NCI-H2029 treated with DMSO at 0.1 percent for 48 hours (cell line): ENCODE measurements at places on chromosomes 2 and 18.

- DNase-seq = peak; percentile 9
These were observed 13.6 kb upstream of the THADA start for GRCh38 chr2:43609290-43609918.

DNA sequence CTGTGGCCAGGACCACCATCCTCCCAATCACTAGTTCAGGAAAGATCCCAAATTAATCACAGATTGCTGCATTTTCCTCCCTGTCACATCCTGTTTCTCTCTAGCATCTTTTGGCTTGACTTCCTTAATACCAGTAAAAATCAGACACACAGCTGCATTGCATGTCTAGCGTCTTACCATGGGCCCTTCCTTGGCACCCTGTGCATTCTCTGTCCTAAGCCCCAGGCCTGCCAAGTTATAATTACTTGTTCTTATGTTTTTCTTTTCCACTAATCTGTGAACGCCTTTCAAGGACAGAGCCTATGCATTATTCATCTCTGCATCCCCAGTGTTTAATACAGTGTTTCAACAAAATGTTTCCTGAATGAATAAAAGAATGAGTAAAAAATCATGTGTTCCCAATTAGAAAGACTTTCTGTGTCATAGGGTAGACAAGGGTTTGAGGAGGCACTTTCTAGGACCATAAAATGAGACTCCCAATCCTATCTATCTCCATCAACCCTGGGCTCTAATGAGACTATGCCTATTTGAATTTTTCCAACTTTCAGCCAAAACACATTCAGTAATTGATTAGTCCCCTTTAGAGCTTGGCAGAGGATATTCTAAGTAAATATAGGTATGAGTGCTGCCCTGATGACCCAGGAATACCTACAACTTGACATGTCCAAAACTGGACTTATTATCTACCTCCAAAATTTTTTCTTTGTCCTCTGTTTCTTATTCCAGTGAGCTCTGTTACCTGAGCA, 10.3 kb upstream of the NT5C1B start:
- DNase-seq = no peak

DNA sequence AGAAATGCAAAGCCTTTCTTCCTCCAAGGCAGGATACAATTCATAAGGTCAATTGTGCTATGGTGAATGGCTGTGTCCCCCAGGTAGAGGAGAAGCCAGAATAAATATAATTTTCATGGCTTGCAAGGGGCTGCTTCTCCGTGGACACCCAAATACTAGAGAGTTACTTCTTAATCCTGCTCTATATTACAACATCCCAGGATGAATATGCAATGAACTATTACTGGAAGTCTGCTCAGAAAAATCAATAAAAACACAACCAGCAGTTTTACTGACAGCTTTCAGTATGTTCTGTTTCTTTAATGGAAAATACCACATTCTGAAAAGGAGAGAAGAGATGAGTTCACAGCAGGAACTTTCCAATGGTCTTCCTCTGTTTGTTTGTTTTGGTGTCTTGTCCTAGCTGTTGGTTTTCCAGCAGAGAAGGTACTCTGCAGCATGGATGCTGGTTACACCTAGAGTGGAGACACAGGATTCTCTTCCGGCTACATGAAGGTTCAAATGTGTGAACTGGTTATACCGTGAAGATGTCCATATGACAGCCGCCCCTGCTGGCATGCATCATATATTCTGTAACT, 213.0 kb downstream of the PID1 start:
- no peak for DNase-seq

DNA sequence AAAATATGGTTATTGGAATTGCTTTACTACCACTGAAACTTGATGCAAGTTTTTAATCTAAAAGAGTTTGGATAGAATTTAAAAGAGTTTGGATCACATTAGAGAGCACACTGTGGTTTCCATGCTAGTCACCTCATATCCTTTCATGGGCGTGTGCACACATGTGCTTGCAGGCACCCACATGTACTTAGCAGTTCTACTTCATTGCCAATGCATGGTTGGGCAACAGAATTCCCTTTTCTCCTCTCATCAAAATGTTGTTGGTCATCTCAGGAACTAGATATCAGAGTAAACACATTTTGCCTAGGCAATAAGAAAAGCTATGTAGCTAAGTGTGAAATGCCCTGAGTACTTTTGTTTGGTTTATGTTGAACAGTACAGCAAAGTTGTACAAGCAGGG, 254.1 kb upstream of the RASGRP3 start:
- no peak for DNase-seq

- DNase-seq = no peak
These were observed 41.6 kb upstream of the POU3F3 start for GRCh38 chr2:104812286-104812685.

DNA sequence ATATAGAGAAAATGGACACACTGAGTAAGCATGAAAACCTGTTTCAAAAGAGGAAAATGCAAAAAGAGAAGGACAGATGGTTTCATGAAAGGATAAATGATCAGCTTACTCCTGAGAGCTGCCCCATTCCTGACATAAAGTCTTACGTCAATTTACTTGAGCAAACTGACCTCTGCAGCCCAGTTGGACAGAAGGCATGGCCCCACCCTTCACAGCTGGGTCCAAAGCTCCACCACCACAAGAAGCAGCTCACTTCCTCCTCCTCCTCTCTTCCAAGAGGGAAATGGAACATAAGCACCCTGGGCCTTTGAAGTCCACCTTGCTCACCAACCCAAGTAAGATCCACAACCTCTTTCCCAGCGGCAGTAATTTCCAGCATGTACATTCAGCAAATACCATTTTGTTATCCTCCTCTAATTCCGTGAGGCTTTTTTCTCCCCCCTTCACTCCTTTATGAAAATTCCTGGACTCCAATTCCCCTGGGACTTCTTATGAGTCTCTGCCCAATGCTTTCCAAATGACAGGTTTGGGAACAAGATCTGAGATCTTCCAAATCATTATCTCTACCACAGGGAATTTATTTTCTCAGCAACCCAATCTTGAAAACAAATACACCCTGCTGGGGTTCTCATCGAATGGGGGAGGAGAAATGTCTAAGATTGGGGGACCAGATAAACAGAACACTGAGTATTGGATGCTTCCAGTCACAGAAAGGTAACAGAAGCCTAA, 10.1 kb downstream of the COL4A4 start:
- DNase-seq = no peak

DNA sequence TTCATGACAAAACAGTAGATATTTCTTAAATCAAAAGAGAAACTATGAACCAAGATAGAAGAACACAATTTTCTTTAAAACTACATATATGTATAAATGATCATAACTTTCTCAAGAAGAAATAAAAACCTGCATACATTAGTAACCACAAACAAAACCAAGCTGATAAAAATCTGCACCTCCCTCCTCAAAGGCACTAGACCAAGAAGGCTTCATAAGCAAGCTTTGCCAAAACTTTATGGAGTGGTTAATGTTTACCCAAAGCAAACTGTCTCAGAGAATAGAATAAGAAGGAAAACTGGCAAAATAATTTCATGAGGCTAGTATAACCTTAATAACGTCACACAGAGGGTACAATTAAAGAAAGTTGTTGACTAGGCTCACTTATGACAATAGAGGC, 138.3 kb downstream of the ZBTB7C start:
- no peak for DNase-seq

DNA sequence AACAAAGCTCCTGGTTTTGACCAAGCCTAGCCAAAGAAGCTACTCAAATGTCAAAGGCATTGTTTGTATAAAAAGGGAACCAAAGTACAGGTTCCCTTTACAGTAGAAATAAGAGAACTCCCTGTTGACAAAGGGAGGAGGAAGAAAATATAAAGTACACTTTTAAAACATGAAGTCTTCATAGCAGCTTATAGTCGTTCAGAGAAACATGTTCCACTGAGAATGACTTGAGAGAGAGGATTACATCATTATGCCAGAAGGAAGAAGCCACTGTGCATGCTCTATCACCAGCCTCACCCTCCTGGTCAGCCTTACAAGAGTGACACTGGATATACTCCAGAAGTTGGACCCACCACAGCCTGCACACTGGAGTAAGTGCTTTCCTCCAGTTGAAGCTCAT, 2.5 kb upstream of the DHRS9 start:
- no peak for DNase-seq

DNA sequence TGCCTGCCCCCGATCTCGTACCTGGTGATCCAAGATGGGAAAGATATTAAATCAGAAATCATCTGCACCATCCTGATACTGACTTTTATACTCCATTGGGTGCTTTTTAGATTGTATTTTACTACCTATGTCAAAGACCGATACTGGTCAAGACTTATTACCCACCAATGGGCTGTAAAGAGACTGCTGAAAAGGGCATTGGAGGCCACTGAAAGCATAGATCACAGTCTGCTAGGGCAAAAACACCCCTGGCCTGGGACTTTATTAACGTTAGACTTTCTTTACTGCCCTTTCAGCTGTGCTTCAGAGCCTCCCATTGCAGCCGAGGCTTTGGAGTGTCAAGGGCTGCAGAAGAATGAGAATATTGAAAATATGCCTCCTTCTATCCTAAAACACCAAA, 472.8 kb upstream of the DDX18 start:
- no peak for DNase-seq
